ENCODE measurements at places on chromosomes 3 and 15.

DNA sequence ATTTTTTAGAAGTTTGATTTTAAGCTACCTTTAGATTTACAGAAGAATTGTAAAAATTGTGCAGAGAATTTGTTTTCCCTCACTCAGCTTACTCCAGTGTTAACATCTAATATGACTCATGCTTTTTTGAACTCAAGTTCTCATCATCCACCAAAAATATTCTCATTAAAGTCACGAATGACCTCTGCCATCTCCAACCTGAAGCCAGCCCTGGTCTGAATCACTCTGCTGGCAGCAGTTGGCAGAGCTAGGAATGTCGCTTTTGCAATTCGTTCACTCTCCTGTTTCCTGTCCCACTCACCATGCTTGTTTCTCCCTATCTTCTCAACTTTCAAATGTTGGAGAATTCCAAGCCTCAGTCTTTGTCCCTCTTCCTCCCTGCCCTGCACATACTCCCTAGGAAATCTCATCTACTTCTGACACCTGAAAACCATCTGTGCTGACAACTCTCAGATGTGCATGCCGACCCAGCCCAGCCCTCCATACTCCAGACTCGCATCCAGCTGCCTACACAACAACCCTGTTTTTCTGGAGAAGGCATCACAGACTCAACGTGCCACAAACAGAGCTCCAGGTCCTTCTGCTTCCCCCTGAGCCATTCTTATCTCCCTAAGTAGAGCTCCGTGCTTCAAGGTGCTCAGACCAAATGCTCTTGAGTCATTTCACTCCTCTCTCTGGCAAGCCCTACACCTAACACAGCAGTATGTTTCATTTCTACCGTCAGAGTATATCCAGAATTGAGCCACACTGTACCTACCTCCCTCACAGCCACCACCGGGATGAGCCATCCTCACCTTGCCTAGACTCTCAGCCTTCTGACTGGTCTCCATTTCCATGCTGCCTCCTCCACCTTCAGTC is 24.9 kb downstream of the PRR23E start:
- DNase-seq: no peak

- no peak for DNase-seq
Measured at GRCh38 chr3:48301800-48302166, 31.7 kb downstream of the SPINK8 start.

- no peak for DNase-seq
Measured at GRCh38 chr3:40243056-40243455, 66.5 kb upstream of the EIF1B start.

- DNase-seq: peak; percentile 22
Measured at GRCh38 chr15:28885630-28886430, at the start of gene APBA2. TSS of gene APBA2 (plus strand) at chr15:28885974. CDS start at chr15:29053885, 167,911 bp downstream.

DNA sequence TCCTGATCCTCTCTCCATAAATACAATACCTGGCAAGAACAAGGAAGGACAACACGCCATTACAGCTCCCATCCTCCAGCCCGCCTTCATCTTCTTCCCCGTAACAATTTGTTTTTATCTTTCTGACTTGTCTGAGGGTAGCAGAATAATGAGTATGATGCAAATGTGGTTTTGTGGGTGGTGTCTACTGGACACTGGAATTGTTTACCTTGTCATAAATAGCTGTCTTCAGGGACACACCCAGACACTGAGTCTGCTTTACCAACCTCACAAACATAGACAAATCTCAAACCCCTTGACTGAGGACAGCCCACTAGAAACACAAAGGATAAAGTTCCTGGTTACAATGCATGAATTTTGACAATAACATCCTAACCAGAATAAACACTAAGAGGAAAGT is 13.4 kb downstream of the WDR72 start:
- DNase-seq: no peak

- no peak for DNase-seq
Measured at GRCh38 chr3:143037867-143038266, 36.5 kb downstream of the U2SURP start.

DNA sequence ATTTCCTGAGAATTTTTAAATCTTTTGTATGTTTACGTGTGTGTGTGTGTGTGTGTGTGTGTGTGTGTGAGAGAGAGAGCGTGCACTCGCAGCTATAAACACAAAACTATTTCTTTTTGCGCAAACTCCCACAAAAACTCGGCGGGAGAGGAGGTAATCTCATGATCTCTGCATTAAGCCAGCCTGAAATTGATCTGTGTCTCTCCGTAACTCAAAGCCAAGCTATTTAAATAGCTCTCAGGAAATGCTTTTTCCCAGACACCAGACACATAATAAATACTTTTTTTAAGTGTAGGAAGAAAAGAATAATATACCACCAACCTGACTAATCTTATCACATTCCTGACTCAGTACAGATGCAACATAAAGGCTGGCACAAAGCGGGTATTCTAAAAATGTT is 226.8 kb downstream of the MAGI1 start:
- DNase-seq: no peak

DNA sequence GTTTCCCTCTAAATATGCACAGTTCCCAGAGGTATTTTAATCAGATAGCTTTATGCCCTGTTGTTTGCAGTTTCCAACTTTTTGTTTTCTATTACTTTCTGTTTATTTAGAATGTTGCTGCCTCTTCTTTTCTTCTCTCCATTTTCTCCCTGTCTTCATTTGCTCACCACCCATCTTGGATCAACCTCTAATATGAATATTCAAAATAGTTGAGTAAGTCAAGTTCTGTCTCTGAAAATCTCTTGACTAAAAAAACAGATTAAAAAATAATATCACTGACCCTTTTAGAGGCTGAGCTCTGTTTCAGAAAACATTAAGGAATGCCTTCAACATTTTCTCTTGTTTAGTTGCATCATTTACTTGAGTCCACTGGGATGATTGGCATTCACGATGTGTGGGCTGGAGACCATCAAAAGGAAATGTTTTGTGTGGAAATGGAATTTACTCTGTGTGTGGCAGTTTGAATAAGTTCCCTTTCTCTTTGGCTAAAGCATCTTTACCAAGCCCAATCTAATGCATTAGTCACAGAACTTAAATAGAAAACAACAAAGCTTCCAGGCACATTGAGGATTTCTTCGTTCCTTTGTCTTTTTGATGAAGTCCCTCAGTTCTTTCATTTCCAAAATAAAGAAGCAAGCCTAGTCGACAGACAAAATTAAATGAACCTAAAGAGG is 633.9 kb upstream of the TGFBR2 start:
- DNase-seq: no peak

Data from activated CD4-positive, CD25-positive, alpha-beta regulatory T cell (primary cell).